ENCODE measurements at places on chromosomes 11 and 22. TPM values are rescaled to one million over a fixed set of nuclear protein-coding genes. Genes with fewer than 3 reads are reported as not detected.

The RAB3IL1 gene
- 9.7 TPM for total RNA-seq

The PARVG gene
- total RNA-seq, result 0.27 TPM

The F2 gene
- not detected for total RNA-seq

The GAB4 gene
- not detected for total RNA-seq

The MYOD1 gene
- total RNA-seq, result not detected

The WNT7B gene
- total RNA-seq, result 0.18 TPM

The CPT1A gene
- total RNA-seq, result 58.0 TPM

The MS4A6E gene
- total RNA-seq, result not detected

The B4GALNT4 gene
- total RNA-seq, result 37.0 TPM

The TRIM49D2 gene
- total RNA-seq, result not detected

The P2RY6 gene
- 0.20 TPM for total RNA-seq

The BDNF gene
- total RNA-seq, result 4.4 TPM

The SYCE3 gene
- total RNA-seq, result not detected

The PRR33 gene
- not detected for total RNA-seq

The LRP5 gene
- 61.0 TPM for total RNA-seq

The HPX gene
- total RNA-seq, result 3.8 TPM

The EMID1 gene
- 0.41 TPM for total RNA-seq
